Activated T-cell treated with anti-CD3 and anti-CD28 coated beads, Interleukin-2, amount 50 U/mL, for 48 hours (primary cell): ENCODE measurements at places on chromosomes 5 and 9.

DNA sequence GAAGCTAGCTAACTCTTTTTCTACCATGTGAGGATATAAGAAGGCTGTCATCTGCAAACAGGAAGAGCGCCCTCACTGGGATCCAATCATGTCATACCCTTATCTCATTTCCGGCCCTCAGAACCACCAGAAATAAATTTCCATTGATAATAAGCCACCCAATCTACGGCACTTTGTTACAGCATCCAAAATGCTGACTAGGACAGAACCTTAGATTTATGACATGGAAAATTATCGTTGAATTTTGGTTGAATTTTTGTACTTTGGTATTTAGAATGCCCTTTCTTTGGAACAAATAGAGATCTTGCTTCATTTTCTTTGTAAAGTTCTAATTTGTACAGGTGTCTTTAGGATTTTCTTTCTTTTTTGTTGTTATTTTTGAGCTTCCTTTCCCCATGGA is 53.3 kb upstream of the CYLC2 start:
- no peak for DNase-seq

- DNase-seq: peak; percentile 73
Measured at GRCh38 chr5:40681363-40682153, 1.8 kb downstream of the PTGER4 start.

DNA sequence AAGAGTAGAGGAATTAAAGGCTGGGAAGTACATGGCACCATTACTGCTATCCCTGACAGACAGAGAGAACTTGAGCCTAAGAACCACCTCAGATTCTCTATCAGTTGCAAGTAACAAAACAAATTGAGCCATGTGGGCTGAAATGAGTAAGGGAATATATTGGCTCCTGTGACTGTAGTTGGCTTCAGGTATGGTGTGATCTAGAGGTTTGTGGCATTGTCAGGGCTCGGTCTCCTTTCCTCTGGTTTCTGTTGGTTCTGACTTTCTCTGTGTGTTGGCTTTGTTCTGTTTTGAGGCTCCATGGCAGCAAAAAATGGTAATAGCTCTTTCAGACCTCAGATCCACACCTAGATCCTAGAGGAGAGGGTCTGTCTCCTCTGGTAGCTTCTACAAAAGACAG is 5.7 kb downstream of the GALNT10 start:
- no peak for DNase-seq

GRCh38 chr9:112866662-112867274 is 23.9 kb downstream of the SLC46A2 start:
- no peak for DNase-seq

GRCh38 chr5:67206461-67206860 is 9.9 kb upstream of the CD180 start:
- DNase-seq: no peak

DNA sequence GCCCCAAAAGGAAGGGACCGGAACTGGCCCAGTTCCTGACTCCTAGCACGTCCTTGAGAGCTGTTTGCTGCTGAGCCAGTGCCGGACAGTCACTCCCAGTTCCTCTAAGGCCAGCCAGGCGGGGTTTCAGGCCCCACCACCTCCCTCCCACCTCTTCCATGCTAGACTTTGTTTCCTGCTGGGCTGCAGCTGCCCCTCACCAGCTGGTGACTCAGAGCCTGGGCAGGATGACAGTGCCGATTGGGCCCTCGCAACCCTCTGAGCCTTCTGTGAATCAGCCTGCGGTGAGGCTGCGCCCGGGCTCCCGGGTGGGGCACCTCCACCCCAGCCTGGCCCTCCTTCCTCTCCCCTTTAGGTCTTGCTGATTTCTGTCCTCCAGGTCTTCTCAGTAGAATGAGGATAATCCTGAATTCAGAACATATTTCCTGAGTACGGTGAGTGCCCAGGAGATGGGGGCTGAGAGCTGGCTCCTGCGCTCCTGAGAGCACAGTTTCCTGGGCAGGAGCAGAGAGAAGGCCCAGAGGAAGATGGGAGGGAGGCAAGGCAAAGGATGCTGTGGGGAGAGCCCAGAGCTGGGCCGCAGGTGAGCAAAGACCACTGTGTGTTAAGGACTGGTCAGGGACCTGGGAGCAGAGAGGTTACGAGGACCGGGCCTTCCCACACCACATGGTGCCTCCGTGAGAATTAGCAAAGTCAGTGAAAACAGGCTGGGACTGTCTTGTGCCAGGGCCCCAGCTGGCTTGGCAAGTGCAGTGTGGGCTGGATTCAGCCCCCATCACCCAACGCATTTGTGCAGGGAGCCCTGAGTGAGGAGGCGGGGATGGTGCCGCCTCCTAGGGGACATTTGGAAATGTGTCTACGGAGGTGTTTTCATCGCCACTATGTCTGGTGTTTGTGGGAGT is 32.9 kb upstream of the STXBP1 start:
- DNase-seq: peak; percentile 86

DNA sequence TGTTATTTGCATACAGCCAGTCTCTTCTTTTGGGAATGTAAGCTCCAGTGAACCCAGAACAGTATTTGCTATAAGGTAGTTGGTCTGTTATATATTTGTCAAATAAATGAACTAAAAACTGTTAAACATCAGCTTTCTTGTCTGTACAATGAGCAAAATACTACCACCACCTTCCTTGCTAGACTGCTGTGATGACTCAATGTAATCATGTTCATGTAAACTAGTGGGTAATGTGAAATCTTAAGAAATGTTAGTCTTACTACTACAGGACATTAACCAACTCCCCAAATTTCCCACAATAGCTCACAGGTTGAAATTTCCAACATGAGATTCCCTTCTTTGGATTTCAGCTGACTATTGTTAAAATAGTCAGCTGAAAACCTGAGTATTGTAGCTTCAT is 176.1 kb downstream of the TRPM3 start:
- DNase-seq: no peak

GRCh38 chr9:38120961-38121360 is 51.9 kb upstream of the SHB start:
- DNase-seq: no peak

DNA sequence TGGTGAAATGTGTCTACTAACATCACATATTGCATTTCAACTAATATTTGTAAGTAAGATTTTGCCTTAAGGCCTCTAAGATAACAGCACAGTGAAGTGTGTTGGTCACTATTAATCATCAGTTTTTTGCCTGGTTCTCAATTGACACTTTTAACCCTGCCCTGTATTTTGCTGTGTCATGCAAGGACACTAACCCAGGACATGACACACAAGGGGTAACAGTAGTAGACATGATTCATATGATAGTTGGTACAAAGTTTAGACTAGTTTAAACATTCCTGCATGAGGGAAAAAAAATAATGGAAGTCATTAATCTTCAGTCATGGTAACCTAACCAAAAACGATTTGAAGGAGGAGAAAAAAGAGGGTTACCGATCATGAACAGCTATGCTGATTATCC is 207.0 kb downstream of the DEPDC1B start:
- no peak for DNase-seq

GRCh38 chr9:114341991-114342390 is 12.3 kb downstream of the ORM2 start:
- DNase-seq: no peak
